ENCODE measurements at places on chromosomes 5 and 9.
A peak's percentile ranks its signal among the peaks of the same experiment; 100 is the strongest.

DNA sequence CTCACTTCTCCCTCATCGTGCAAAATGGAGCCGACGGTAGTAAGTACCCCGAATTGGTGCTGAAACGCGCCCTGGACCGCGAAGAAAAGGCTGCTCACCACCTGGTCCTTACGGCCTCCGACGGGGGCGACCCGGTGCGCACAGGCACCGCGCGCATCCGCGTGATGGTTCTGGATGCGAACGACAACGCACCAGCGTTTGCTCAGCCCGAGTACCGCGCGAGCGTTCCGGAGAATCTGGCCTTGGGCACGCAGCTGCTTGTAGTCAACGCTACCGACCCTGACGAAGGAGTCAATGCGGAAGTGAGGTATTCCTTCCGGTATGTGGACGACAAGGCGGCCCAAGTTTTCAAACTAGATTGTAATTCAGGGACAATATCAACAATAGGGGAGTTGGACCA lies 979 bp downstream of the PCDHGA12 start:
- DNase-seq: no peak

- no peak for DNase-seq
Measured at GRCh38 chr5:133741396-133741795, 129.1 kb upstream of the FSTL4 start.

DNA sequence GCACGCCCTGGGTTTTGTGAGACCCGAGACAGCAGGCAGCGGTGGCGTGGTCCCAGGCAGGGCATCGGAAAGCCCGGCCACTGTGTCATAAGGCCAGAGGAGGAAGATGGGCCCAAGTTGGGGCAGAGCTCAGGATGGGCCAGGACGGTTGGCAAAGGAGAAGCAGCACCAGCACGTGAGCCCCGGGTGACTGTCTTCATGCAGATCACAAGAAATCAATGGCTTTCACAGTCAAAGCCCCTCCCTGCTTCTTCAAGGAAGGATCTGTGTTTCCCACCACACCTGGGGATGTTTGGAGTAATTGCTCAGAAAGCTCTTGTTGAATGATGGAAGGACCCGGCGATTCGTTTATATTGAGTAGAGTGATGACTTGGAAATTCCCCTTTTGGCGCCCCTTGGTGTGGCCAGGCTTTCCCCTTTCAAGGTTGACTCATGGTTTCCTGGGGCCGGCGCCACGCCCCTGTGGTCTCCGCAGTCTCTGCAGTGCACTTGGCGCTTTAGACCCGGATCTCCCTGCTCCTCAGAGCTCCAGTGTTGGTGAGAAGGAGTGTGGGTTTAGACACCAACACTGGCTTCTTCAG lies 52.1 kb downstream of the IL31RA start:
- DNase-seq: no peak

DNA sequence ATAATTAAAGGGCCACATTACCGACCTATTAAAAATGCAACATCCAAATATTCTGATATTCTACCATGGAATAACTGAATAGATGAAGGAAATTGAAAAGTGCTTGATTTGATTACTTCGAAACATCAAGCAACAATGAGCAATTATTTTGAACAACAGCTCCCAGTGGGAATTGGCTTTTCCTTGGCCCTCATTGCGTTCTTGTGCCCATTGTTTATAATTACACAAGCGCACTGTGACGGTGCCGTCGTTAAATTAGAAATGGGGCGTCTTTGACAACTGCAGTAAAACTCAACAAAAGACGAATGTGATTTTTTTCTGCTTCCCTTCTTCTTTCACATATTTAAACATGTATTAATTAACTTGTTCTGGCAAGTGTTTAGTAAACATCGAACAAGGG lies 61.6 kb downstream of the CDH6 start:
- no peak for DNase-seq

- DNase-seq: no peak
Measured at GRCh38 chr9:138038244-138038671, 160.7 kb downstream of the CACNA1B start.

DNA sequence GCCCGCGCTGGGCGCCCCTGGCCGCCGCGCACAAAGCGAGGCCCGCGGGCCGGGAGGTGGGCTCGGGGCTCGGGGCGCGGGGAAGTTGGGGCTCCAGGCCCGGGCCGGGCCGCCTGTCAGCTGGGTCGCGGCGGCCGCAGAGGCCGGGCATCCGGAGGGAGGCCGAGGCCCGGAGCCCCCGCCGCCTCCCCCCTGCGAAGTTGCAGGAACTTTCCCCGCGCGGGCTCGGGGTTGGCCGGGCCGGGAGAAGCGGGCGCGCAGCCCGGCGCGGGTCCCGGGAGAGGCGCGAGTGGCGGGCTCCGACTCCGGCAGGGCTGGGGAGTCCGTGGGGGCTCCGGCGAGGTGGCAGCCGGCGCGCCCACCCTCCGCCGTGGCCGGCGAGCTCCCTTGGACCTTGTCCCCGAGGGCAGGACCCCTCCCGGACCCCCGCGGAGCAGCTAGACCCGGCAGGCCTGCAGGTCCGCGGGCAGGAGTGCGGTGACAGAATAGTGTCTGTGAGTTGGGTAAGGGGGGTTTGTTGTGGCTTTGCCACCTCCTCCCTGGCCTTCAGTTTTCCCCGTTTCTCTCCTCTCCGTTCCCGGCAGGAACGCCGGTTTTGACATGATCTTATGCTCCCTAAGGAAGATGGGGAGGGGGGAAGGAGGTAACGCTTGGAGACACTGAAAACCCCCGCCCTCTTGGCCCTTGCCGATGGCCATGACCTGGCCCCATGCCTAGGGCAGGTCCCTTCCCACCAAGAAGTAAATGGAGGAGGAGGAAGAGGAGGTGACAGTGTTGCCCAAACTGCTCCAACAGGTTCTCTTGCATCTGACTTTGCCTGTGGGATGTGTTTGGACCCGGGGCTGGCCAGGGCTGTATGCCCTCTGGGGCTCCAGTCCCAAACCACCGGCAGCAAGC lies 942 bp downstream of the PHF2 start:
- DNase-seq: peak; percentile 67

DNA sequence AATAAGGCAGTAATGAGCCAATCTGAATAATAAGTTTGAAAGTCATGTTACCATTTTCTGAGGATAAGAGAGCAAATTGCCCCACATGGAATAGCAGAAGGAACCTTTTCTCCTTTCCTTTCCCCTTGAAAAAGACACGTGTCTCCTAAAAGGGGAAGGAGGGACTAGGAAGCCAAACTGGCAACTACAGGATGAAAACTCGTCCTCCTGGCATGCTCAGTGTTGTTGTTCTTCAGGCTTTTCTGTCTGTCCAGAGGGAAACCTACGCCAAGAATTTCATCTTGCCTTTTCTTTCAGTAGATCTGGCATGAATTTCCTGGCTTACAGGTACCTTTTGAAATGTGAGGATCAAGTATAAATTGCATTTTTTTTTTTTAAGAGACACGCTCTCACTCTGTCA lies 355.9 kb upstream of the TLE4 start:
- no peak for DNase-seq

DNA sequence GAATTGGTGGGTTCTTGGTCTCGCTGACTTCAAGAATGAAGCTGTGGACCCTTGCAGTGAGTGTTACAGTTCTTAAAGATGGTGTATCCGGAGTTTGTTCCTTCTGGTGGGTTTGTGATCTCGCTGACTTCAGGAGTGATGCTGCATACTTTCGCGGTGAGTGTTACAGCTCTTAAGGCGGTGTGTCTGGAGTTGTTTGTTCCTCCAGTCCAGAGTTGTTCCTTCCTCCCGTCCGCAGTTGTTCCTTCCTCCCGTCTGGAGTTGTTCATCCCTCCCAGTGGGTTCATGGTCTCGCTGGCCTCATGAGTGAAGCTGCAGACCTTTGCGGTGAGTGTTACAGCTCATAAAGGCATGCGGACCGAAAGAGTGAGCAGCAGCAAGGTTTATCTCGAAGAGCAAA lies 159.6 kb upstream of the ADAMTSL1 start:
- no peak for DNase-seq

DNA sequence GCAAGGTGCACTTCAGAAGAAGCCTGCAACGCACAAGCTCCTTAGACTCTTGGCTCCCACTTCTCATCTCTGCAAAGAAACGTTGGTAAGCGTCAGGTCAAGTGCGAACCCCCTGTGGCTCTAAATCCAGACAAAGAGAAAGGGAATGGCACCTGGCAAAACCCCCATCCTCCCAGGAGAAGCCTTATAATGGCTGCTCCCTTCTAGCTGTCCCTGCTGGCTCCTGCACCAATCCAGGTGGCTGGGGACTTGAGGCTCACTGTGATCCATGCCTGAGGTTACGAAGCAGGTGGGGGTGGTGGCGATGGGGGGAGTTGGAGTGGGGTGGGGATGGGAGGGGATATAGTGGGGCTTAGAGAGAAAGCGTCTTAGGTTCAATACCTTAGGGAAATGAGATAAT lies 272.8 kb downstream of the DENND1A start:
- DNase-seq: no peak

DNA sequence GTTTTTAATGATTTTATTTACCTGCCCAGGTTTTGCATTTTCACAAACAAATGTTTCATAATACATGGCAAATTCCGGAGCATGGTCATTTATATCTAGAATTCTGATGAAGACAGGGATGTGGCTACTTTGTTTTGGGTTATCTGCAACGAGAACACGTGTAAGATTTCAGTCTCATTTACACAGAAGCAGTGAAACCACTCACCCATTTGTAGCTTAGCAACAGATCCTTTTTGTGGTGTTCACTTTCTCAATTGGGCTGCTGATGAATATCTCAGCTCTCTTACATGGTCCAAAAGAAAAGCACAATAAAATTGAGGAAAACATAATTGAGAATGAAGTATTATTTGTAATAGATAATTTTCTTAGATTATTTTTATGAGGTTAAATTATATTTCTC lies 148.6 kb downstream of the CDH9 start:
- DNase-seq: no peak

DNA sequence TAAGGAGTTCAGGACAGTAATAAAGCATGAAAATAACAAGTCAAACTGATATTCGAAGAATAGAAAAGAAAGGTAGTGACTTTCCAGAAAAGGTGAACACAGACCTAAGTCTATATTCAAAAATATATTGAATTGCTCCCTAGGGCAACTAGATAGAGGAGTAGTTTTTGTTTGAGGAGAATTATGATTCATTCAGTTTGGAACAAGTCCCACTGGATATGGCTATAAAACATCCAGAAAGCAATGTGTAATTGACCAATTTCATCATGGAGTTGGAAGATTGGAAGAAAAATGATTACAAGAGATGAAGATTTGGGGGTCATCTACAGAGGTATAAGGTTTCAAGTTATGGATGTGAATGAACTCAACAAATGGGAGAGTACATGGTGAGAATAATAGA lies 117.5 kb upstream of the ZNF462 start:
- no peak for DNase-seq

DNA sequence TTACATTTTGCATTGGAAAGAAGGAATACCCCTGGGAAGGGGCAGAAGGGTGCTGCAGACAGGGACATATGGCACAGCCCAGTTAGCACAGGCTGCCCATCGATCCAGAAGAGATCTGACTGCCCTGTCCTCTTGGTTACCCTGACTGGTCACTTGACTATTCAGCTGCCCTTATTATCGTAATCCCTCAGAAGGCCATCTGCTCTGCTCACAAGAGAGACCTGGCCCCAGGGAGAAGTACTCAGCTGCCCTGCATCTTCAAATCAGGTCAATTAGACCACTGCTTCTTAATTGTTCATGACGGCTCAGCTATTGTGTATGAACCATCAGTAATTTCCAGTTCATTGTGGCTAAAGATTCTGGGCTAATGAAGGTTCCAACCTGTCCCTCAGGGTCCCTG lies 345.0 kb downstream of the TLE1 start:
- no peak for DNase-seq

DNA sequence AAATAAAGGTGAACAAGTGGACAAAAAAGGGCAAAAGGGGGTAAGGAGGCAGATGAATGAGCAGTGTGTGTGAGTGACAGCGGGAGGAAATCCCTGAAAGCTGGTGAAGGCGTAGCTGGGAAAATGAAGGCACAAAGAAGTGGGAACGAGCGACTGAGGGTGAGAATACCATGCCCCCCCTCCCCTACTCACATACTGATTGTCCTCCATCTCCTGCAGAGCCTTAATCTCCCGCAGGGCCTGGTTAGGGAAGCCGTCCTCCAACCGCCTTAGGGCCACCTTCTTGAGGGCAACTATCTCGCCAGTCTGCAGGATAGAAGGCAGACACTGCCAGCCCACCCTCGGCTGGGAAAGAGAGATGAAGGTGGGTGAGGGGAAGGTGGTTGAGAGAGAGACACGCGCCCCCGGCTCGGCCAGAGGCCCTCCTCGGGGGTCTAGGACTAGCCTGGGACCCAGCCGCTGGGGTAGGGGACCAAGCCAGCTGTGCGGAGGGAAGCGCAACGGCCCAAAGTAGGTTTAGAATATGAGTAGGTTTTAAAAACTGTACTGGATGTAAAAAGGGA lies 522 bp downstream of the CDK20 start:
- no peak for DNase-seq

GRCh38 chr5:87054821-87055220 lies 212.9 kb upstream of the RASA1 start:
- no peak for DNase-seq

DNA sequence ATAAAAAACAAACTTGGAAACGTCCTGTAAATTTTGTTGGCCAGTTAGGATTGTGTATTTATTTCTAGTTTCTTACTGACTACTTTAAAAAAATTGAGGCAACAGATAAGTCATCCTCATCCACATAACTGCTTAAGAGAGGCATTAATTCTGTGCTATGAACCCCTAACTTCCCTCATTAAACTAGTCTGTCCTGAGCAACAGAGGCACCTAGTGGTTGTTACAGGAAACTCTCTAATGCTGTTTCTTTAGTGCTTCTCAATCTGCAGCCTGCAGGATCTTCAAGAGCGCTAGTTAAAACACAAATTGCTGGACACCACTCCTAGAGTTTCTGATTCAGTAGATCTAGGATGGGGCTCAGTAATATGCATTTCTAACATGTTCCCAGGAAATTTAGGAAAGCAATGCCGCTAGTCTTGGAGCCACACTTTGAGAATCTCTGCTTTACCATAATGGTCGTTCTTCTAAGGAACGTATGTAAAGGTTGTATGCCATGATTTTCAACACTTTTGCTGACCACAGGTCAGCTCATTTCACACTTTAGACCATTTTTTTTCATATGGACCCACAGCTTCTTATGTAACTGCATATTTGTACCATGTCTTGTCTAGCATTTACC lies 410.1 kb upstream of the SMARCA2 start:
- no peak for DNase-seq

DNA sequence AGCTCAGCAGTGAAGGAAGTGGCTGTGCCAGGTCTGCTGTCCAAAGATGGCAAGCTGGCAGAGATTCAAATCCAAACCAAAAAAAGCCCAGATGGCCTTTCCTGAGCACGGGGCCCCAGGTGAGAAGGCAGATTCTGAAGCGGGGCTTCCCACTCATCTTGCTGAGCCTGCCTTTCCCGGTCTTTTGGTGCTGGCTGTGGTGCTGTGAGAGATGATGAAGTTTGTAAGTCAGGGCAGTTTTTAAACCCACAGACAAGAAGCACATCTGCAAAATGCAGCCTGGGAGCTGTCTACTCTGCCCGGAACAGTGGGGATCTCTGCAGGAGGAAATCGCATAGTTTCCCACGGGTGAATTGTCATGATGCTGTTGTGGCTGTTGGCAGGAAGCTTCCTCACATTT lies 85.0 kb upstream of the IRX4 start:
- no peak for DNase-seq

DNA sequence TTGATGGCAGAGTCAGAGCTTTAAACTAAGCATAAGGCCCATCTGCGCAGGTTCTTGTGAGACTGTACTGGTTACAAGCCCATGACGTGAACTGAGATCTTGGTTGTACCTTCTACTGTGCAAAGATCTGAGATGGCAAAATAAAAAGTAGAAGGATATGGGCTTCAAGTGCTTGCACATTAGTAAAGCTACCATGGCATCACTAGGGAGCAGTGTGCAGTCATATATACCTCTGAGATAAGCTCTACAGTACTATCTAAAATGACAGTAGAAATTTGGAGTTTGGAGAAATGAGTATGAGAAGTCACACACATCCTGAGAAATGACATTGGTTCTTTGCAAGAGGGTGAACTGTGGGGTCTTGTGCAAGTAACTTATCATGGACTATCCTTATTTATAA lies 408.2 kb upstream of the PRR16 start:
- no peak for DNase-seq
